ENCODE measurements at places on chromosomes 3 and 15. TPM values are rescaled to one million over a fixed set of nuclear protein-coding genes. Genes with fewer than 3 reads are reported as not detected.

ZNF620 gene
- total RNA-seq = 0.96 TPM

P2RY14 gene
- total RNA-seq = 1.9 TPM

NR1I2 gene
- total RNA-seq = 0.29 TPM

P3H2 gene
- 10.2 TPM for total RNA-seq

- H3K36me3 ChIP-seq = no peaks in the 10 kb centered on the region
- peak overlapping the region; percentile 62 for H3K27ac ChIP-seq
- no peaks in the 10 kb centered on the region for H3K4me1 ChIP-seq
These were observed 10.0 kb upstream of the MBNL1 start for GRCh38 chr3:152258448-152259393.

DNA sequence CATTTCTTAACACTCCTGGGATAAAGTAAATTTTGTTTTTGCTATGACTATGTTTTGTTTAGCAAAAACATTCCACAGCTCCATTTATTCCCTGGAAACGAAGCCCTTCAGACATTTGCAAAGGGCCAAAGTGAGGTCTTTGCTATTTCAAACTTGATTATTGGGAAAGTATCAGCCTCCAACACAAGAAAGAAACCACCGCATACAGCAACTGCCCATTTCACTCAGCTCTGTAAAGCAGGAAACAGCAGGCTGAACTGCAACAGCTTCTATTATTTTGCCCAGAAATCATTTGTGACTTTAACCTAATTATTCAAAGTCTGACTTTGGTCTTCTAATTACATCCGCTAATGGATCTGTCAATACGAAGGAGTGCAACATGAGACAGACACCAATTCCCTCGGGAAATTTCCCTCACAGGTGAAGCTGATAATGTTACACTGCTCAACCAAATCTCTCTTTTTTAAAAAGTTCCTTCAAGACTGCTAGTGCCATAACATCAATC, 72.1 kb downstream of the RFTN1 start:
- no peak for DNase-seq
- no peaks in the 10 kb centered on the region for H3K4me1 ChIP-seq
- no peak overlapping the region for H3K27ac ChIP-seq
- no peak overlapping the region for H3K4me3 ChIP-seq
- H3K36me3 ChIP-seq = no peaks in the 10 kb centered on the region

GRCh38 chr15:54364961-54365360, 386.7 kb downstream of the UNC13C start:
- no peak for DNase-seq
- no peaks in the 10 kb centered on the region for H3K27me3 ChIP-seq
- H3K4me1 ChIP-seq = no peaks in the 10 kb centered on the region
- H3K36me3 ChIP-seq = no peaks in the 10 kb centered on the region

GRCh38 chr15:78249131-78249530, 14.8 kb upstream of the ACSBG1 start:
- H3K27ac ChIP-seq = no peak overlapping the region
- DNase-seq = no peak
- no peaks in the 10 kb centered on the region for H3K27me3 ChIP-seq
- no peaks in the 10 kb centered on the region for H3K4me1 ChIP-seq

- no peaks in the 10 kb centered on the region for H3K4me1 ChIP-seq
- no peak for DNase-seq
- H3K27ac ChIP-seq = peak overlapping the region; percentile 62
These were observed 135.8 kb downstream of the THSD4 start for GRCh38 chr15:71250936-71251583.

DNA sequence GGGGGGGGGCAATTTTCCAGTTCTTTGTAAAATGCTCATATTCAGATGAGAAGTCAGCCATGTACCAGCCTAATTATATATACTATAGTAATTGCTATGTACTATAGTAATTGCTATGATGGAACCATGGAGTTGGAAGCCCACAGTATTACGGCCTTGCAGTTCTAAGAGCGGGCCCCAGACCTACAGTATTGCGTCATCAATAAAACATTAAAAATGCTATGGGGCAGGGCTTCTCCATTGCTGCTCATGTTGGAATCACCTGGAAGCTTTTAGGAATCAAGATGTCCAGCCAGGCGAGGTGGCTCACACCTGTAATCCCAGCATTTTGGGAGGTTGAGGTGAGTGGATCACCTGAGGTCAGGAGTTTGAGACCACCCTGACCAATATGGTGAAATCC, 443.7 kb upstream of the GRM7 start:
- H3K36me3 ChIP-seq = no peaks in the 10 kb centered on the region
- DNase-seq = no peak
- no peak overlapping the region for H3K4me3 ChIP-seq
- H3K4me1 ChIP-seq = no peaks in the 10 kb centered on the region
- H3K27ac ChIP-seq = no peak overlapping the region

- H3K36me3 ChIP-seq = no peaks in the 10 kb centered on the region
- no peaks in the 10 kb centered on the region for H3K27me3 ChIP-seq
- no peak overlapping the region for H3K4me3 ChIP-seq
- peaks cover 22% of the 10 kb centered on the region for H3K4me1 ChIP-seq
These were observed 51.1 kb upstream of the SPATA12 start for GRCh38 chr3:57009367-57009766.

Measured in breast epithelium (tissue), 4 donors.